ENCODE measurements at places on chromosomes 6 and 20.

GRCh38 chr20:63737695-63737944 lies 1.2 kb downstream of the LIME1 start:
- no peak for DNase-seq

- DNase-seq = no peak
Observed at GRCh38 chr6:138285800-138286199, 67.5 kb upstream of the PBOV1 start.

DNA sequence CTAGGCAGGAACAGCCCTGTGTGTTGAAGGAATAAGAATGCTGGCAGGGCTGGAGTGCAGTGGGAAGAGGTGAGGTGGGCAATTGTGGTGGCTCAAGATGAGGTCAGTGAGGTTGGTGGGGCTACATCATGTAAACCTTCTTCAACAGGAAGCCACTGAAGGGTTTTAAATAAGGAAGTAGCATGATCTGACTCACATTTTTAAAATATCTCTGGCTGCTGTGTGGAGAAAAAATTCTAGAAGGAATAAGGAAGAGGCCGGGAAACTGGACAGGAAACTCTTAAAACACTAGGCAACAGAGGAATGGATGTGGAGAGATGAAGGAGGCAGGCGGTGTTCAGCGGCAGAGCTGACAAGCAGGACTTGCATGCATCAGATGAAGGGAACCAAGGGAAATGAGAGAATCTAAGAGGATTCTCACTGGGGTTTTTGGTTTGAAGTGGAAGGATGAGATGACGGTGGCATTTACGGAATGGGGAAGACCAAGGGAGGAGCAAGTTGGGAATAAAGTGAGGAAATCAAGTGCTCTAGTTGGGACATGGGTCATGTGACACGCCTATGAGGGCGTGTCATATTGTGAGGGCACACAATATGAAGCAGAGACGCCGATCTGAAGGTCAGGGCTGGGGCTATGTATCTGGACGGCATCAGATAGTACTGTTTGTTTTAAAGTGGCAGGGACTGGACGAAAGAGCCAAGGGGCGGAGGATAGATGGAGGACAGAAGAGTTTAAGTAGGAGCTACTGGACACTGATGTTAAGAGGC lies 18.2 kb downstream of the TMEM242 start:
- no peak for DNase-seq

GRCh38 chr6:31559958-31560696 lies 12.0 kb upstream of the LTA start:
- no peak for DNase-seq

DNA sequence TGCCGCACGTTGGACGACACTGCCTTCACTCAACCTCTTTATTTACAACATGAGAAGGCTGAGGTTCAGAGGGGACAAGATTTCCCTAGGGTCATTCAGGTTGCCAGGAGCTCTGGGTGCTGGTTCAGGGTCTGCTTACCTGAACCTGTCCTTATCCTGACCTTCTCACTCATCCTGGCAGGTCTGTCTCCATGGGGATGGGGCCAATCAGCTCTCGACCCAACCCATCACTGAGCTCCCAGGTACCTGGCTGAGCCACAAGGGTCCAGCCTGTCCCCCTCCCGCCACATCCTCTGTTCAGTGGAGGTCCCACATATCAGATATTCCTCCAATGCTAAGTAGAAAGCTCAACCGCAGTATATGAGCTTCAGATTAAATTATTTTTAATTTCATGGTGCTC lies 225.6 kb downstream of the ANKRD60 start:
- no peak for DNase-seq

DNA sequence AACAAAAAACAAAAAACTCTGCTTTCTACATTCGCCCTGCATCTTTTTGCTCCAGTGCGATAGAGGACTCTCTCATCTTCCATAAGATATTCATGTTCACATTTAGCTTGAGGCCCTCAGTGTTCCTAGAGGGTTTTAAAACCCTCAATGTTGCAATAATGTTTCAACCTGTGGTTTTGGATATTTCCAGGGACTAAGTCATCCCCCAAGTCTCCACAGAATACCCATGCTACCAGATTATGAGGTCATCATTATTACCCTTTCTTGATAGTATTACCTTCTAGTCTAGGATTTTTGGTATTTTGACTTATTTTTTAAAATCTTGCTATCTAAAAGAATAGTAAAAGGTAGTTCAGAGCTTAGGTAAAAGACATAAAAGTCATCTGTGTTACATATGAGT lies 480.5 kb upstream of the ID4 start:
- DNase-seq = no peak

DNA sequence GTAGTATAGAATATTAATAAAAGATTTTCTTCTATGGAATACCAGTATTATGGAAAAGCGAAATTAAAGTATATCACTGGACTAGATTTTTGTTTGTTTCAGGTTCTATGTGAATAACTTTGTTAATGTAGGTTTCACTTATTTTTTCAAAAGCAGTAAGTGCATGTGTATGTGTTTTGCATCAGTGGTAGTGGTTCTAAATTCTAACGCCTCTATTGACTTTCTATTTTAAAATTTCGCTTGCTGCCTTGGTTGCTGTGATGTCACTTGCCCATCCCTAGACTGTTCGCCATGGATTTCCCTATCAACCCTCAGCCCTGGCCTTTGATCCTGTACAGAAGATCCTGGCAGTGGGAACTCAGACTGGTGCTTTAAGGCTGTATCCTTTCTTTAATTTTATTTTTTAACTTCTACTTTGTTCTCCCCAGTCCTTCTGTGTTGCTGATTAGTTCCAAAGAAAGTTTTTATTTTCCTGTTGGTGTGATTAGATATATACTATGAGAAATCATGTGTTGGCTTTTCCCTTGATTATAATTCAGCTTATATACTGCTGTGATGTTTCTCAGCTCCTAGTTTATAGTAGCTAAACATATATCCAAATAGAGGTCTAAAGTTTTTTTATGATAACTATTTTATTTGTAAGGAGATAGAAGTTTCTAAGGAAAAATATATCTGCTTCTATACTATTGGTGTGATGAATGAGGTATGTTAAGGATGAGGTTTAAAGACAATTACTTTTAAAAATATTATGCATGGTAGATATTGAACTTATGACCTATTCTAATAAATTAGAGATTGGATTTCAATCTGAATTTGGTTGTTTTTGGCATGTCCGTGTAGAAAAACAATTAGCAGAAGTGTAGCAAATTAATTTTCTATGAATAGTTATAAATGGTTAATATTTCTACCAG lies 1.7 kb downstream of the STXBP5 start:
- DNase-seq = no peak

DNA sequence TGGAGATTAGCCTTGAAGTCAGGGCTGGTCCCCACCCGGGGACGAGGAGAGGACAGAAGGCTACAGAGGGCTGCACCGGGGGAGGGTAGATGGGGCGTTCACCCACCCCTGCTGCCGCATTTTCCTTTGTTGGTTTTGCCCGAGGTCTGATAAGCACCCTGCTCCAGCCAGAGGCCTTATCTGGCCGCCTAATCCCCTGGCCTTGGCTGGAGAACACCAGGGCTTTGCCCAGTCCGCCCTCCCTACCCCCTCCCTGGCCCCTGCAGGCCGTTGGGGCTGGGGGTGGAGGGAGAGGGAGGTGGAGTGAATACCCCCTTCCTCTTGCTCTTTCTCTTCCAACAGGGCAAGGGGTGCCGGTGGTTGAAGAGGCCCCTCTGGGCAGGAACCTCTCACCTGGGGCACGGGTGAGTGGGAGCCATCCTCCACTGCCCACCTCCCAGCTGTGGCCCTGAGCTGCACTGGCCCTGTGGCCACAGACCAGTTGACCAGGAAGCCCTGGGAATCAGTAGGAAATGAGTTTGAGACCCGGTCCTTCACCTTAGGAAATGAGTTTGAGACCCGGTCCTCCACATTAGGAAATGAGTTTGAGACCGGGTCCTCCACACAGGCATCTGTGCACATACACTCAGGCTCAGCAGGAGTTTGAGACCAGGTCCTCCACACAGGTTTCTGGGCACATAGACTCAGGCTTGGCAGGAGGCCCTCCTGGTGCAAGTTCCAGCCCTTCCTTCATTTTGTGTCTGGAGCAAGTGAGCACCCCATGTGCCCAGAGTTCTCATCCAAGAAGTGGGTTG lies 12.0 kb upstream of the GATA5 start:
- DNase-seq = no peak

DNA sequence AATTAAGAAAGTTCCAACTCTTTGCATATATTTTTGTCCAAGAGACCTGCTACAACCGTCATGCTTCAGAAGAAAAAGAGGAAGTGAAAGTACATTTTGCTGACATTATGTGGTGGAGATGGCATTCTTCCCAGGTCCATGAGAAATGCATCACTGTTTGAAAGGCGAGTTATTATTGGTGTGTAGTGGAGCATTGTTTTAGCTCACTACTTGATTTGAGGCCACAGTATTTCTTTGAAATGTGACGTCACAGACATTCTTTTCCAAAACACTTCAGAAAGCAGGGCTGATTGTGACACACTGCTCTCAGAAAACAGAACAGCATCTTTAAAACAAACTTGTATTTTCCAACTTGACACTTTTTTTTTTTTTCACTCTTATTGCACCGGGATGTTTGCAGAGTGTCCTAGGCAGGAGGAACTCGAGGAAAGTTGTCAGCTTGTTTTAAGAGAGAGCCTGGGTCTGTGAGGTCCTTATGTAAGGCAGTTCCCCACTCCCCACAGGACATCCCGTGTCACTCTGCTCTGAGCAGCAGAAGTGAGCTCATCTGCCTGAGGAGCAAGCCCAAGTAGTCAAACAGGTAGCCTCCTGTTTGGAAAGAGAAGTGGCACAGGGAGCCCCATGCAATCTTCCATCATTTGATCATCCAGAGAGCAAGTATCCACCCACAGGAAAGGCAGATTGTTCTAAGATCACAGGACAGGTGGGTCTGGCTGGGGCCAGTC lies 1.1 kb downstream of the SPTLC3 start:
- no peak for DNase-seq

DNA sequence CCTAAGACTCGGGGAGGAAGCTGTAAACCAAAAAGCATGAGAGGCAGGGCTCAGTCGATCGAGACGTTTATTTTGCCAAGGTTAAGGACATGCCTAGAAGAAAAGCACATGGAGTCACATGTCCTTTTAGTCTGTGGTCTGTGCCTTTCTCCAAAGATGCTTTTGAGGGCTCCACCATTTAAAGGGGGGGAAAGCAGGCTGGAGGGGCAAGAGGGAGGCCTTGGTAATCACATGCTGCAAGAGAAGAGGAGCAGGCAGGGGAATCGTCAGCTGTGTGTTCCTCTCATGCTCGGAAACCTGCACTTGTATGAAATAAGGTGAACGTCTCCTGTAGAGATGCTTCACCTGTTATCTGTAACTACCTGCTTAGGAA lies 9.1 kb upstream of the YTHDF1 start:
- DNase-seq = no peak

DNA sequence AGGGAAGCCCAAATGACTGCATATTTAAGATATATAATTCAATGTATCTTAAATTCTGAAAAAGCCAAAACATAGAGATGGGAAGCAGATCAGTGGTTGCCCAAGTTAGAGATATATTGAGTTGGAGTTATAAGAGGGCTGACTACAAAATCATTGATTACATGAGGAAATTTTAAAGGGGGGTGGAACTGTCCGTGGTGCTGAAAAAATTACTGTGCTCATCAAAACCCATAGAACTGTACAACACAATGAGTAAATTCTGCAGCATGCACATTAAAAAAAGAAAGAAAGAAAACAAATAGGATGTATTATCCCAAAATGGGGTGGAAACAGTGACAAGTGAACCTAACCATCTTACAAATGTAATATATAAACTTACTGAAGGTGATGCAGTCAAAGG lies 100.9 kb downstream of the FUT9 start:
- no peak for DNase-seq

DNA sequence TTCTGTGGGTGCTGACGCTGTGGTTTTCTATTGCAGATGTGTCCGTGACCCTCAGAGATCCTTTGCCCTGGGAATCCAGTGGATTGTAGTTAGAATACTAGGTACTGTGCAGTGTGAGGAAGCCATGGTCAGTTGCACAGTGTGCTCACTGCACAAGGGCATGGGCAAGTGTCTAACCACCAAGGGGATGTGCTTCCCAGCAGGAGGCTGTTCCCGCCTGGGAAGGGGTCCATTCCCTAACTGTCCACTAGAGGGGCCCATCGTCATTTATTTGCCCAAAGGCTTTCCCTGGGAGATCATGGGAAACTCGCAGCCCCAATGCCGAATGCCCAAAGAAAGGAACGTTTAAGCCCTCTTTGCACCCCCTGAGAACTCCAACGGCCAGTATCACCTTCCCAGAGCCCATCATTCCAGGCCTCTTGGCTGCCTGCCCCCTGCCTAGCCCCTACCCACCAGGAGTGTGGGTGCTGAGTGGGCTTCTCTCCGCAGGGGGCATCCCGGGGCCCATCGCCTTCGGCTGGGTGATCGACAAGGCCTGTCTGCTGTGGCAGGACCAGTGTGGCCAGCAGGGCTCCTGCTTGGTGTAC lies 26.2 kb downstream of the SLCO4A1 start:
- peak; percentile 10 for DNase-seq

DNA sequence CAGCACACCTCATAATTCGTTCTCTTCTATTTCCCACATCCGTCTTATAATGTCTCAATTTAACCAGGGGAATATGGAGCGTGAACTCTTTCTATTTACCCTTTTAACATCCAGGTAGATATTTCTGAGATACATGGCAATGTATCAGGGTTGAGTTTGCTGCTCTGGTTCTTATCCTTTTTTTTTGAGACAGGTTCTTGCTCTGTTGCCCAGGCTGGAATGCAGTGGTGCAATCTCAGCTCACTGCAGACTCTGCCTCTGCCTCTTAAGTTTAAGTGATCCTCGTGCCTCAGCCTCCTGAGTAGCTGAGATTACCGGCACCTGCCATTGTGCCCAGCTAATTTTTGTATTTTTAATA lies 36.5 kb downstream of the KLHL31 start:
- DNase-seq = no peak

DNA sequence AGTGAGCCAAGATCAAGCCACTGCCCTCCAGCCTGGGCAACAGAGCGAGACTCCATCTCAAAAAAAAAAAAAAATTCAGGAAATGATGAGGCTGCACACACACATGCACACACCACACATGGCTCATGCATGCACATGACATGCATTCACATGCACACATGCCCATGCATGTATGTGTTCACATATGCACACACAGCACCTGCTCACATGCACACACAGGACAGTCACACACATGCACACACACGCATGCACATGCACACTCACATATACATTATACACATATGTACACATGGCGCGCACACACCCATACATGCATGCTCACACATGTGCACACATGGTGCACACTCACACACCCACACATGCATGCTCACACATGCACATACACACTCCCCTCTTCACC lies 22.5 kb downstream of the RIPOR3 start:
- DNase-seq = no peak

Data from NCI-H1417 treated with DMSO at 0.1 percent for 48 hours (cell line).